ENCODE measurements at places on chromosomes 13 and 19.

DNA sequence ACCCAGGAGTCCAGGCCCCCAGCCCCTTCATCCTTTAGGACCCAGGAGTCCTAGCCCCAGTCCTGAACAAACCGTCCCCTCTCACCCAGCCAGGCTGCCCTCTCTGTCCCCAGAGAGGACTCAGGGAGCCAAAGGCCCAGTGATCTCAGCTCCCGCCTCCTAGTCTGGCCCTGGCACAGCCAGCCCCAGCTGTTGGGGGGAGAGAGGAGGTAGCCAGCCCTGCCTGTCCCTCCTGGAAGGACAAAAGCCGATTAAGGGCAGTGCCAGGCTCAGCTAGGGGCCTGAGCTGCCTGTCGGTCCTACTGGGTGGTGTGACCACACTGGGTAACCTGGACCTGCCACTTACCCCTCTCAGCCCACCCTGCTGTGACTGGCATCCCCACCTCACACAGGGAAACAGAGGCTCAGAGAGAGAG lies 14.5 kb downstream of the LIPE start:
- DNase-seq = no peak

GRCh38 chr19:15251749-15252397 lies 19.6 kb upstream of the EPHX3 start:
- DNase-seq = no peak

DNA sequence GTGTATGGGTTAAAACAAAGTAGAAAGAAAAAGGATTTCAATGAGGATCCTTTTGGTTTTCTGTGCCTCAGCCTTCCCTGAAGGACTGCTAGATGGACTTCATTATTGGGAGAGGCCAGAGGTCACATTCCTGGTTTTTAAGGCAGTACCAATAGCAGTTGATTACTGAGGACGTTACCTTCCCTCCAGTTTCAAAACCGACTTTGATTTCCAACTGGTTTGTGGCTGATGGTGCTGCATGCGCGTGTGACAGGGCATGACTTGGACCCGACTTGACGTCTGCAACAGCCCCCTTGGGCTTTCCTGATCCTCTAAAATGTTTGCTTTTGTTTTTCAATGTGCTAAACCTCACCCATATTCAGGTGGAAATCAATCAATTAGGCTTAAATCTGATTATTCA lies 314.3 kb upstream of the ARGLU1 start:
- DNase-seq = no peak

GRCh38 chr19:55058781-55059610 lies 4.0 kb downstream of the RDH13 start:
- DNase-seq = no peak

DNA sequence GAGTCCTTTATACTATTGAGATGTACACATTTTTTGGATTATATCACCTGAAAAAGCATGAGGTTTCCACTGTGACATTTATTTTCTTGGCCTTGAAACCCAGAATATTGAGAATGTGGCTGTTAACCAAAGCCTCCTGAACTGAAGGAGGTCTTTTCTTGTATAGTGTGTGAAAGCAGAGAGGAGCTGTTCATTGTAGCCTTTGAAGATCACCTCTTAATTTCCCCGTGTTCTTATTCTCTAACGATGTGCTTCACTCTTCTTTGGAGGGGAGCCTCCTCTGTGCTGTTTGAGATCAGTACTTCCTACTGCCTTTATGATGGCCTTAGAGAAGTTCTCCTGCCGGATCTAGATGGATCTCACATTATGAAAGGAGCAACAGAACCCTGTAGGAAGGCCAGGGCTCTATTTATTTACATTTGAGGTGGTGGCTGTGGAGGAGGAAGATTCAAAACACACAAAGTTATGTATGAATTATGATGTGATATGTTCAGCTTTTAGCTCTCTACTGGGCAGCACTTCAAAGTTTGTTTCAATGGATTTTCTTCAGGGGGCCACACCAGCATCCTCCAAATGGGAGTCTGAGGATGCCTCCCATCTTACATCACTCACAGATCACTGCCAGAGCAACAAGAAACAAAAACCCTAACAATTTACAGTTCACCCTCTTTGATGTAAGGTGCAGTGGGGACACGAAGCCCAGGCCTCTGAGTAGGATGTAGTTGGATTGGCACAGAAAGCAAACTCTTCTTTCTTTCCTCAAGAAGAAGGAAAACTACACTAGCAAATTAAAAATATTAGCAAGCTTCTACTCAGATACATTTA lies 322.3 kb downstream of the DLEU7 start:
- no peak for DNase-seq

DNA sequence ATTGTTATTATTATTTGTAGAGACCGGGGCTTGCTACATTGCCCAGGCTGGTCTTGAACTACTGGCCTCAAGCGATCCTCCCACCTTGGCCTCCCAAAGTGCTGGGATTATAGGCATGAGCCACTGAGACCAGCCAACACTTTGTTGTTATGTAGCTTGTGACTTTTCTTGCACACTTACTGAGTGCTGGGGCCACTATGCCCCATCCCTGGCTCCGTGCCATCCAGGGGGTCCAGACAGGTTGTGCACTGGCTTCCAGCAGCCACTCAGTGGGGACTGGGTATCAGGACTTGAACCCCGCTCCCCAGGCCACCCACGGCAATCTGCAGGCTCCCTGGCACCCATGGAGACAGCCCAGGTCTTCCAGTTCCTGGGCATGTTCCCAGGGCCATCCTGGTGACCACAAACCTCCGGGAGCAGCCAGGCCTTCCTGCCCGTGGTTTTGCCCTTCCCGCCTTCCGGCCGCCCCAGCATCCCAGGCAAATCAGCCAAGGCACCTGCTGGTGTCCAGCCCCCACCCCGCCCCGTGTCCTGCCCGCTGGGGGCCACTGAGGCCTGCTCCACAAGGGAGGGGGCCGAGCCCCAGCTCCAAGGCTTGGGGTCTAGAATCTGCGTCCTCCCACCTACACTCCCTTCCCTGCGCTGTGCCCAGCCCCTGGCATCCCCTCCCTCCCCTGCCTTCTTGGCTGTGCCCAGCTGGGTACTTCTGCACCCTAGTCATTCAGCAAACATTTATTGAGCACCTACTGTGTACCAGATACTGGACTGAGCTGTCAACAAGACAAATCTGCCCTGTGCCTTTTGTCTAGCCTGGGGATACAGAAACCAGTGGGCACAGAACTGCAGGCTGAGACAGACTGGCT lies 23.7 kb upstream of the SEMA6B start:
- DNase-seq = no peak

DNA sequence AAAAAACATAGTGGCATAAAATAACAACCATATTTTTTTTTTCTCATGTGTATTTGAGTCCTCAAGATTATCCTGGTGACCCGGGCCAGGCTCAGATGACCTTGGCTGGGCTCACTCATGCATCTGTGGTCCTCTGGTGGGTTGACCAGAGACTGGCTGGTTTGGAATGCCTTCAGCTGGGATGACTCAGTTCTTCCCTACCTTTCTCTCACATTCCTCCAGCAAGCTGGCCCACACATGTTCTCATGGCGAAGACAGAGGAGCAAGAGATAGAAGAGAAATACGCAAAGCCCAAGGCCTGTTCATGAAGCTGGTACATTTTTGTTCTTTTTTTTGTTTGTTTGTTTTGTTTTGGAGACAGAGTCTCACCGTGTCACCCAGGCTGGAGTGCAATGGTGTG lies 14.3 kb upstream of the ZNF541 start:
- DNase-seq = no peak

DNA sequence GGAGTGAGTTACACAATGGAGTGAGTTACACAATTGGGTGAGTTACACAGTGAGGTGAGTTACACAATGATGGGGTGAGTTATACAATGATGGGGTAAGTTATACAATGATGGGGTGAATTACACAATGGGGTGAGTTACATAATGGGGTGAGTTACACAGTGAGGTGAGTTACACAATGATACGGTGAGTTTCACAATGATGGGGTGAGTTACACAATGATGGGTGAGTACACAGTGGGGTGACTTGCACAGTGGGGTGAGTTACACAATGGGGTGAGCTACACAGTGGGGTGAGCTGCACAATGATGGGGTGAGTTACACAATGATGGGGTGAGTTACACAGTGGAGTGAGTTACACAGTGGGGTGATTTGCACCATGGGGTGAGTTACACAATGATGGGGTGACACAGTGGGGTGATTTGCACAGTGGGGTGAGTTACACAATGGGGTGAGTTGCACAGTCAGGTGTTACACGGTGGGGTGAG lies 52.5 kb upstream of the GAS6 start:
- no peak for DNase-seq

Measured in activated CD4-positive, CD25-positive, alpha-beta regulatory T cell (primary cell).